Mesenteric fat pad (tissue), 1 donor: ENCODE measurements at places on chromosomes 5 and 9. TPM values are rescaled to one million over a fixed set of nuclear protein-coding genes. Genes with fewer than 3 reads are reported as not detected.

DNA sequence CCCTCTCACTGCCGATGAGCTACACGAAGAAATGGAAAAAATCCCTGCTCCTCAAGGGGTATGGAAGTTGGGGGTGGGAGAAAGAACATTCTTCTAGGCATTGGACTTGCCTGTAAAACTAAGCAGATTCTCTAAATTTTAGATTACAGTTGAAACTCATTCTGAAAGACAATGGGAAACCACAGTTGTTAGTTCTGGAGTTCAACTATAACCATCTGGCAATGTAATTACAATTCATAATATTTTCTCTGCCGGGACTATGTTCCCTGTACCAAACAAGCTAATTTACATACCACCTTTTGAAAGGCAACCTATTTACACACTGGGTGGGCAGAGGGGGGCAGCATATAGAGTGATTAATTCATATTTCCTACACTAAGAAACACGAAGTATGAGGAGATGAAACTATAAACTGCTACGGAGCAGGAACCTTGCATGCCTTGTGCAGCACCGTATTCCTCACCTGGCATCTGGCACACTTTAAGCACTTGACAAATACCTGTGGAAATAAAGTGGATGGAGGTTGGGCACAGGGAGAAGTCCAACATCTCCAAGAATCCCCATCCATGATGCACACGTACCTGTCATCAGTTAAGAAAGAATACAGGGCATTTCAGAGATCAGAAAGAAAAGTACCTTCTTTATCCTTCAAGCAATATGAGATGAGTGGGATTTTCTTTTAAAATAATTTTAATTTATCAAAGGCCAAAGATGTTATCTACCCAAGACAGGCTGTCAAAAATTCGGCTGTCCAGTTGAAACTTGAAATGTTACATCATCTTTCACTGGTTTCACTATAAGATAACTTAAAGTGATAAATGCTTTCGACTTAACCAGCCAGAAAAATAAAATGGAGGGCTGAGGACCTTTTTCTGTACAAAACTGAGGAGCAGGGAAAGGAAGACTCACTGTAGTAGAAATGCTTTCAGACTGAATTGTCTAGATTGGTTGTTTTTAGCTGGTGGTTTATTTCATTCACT is 54.2 kb downstream of the SSBP2 start:
- no peak for DNase-seq

NUTM2G gene
- total RNA-seq, result not detected

GRCh38 chr5:139657363-139658321 is 9.5 kb downstream of the CXXC5 start:
- DNase-seq, result no peak

DNA sequence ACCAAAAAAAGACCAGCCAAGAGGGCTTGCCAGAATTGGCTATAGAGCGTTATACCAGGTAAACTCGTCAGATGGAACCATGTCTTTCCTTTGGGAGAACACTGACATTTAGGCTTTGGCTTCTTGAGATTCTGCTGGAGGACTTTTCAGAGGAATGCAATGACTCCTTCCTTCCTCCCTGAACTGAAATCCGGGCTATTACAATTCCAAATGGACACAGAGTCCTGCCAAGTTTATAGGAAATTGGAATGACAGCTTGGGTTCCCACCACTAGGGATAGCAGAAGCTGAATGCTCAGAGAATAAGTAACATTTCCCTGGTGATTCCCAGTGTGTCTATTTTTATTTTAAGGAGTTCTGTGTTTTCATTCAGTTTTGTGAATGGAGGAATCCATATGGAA is 143.0 kb downstream of the FGF1 start:
- DNase-seq, result no peak

DPYSL3 gene
- 52.4 TPM for total RNA-seq

GRCh38 chr9:75123696-75124095 is 35.4 kb downstream of the OSTF1 start:
- no peak for DNase-seq

PPP3R2 gene
- not detected for total RNA-seq

CDO1 gene
- total RNA-seq, result 60.8 TPM

MTRR gene
- 52.4 TPM for total RNA-seq

DNA sequence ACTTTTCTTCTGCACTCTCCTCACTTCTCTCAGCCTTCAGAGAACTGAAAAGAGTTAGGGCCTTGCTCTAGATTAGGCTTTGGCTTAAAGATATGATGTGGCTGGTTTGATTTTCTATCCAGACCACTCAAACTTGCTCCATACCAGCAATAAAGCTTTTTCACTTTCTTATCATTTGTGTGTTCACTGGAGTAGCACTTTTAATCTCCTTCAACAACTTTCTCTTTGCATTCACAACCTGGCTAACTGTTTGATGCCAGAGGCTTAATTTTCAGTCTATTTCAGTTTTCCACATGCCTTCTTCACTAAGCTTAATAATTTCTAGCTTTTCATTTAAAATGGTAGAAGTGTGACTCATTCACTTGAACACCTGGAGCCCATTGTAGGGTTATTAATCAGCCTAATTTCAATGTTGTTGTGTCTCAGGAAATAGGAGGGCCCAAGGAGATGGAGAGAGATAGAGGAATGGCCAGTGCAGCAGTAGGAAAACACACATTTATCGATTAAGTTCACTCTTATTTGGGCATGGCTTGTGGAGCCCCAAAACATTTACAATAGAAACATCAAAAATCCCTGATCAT is 5.9 kb downstream of the ATPSCKMT start:
- no peak for DNase-seq

DNA sequence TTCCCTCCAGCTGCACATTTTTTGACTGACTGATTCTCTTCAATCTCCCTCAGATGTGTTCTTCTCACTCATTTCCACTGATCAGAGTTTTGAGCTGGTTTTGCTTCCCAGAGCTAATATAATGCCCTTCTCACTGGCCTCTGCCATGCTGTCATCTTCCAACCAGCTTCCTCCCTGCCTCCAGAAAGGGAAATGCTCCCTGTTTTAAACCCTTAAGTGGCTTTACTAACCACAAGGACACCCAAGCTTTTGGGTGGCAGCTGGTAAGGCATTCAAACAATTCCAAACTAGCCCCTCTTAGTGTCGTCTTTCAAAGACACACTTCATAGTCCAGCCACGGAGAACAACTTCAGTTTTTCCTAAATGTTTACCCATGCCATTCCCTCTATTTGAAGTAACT is 172.5 kb downstream of the CRB2 start:
- DNase-seq, result no peak

CD14 gene
- 224 TPM for total RNA-seq

DNA sequence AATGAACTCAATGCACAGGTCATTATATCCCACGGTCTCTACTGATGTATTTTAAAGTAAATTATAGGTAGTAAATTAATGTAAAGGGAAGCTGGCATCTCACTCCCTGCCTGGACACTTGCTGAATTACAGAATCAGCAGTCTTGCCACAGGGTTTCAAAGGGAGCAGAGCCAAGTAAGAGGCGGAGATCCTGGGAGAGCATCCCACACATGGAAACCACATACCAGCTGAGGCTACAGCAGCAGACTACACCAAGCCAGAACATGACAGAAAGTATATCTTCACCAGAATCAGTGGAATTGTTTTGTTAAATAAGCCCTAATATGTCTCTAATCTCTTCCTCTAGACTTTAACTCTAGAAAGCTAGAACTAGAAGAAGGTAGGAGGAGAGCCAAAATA is 1689.2 kb upstream of the WWC1 start:
- DNase-seq, result no peak

- DNase-seq, result no peak
These were observed 531.1 kb downstream of the CETN3 start for GRCh38 chr5:89878140-89879132.

- no peak for DNase-seq
These were observed 122.9 kb upstream of the DAB2 start for GRCh38 chr5:39547553-39548154.

DNA sequence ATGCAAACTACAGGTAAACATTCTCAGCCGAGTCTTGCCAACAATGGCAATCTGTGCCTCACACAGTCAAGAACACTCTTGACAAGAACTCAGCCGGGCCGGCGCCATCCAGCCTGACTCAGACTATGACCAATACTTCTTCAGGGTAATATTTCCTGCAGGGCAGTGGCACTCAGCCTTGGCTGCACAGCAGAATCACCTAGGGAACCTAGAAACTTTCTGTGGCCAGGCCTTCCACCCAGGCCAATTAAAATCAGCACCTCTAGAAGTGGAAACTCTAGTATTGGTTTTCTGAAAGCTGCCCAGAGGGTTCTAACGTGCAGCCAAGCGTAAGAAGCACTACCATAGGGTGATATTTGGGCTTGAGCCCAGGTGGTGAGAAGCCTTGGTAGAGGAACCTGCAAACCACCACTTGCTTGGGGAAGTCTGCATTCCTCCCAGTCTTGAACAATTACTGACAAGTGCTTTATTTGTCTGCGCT is 120.6 kb downstream of the TTLL11 start:
- DNase-seq, result no peak

- no peak for DNase-seq
These were observed 1.7 kb downstream of the SLIT3 start for GRCh38 chr5:169299191-169299662.

- peak; percentile 91 for DNase-seq
These were observed 2.0 kb upstream of the LMX1B start for GRCh38 chr9:126611592-126612325.

NIM1K gene
- 0.58 TPM for total RNA-seq

DNA sequence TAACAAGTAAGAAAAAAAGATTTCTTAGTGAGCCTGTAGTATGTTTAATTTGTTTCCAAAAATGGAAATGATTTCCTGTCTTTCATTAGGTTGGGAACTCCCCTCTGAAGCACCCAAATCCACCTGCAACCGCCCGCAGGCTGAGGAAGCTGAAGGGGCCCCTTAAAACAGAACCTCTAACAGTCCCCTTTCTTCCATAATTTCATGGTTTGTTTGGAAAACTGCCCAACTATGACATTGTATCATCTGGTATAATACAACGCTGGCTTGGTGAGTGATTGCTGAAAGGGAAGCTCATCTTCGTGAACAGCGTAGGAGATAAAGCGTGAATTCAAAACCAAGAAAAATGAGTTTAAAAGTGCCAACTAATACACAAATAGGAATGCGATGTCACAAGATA is 215.5 kb downstream of the FSTL4 start:
- DNase-seq, result no peak

INSL6 gene
- not detected for total RNA-seq

- no peak for DNase-seq
These were observed 14.0 kb upstream of the GSN start for GRCh38 chr9:121253821-121254501.

- DNase-seq, result no peak
These were observed 26.8 kb downstream of the SPTAN1 start for GRCh38 chr9:128579194-128579593.

DNA sequence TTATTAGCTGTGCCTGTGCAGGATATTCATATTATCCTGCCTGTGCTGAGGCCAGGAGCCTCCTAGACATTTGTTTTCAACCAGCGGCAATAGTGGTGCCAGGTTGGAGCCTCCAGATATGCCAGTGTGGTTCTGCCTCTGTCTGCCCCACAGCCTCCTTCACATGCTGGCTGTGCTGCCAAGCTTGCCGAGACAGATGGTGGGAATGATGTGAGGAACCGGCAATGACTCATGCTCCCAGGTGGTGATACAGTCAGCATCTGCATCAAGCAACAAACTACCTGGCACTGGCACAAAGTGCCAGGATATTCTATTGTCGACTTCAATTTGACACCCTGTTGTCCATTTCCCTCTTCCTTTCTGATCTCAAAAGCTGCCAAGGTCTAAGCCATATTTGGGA is 285.7 kb downstream of the CHSY3 start:
- DNase-seq, result no peak

DNA sequence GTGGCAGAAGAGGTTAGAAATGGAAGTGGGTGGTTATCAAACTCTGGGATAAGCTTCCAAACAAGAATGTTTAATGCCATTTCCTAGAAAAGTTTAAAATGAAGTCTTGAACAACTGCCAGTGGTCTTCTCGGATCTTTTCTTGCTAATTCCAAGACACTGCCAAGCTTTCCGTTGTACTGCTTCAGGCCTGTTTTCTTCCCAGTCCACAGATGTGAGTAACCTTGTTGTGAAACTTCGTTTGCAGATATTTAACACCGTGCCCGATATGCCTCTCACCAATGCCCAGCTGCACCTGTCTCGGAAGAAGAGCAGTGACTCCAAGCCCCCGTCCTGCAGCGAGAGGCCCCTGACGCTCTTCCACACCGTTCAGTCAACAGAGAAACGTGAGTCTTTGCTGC is 269.8 kb downstream of the NR3C1 start:
- DNase-seq, result no peak

GRCh38 chr5:154293219-154293618 is 102.7 kb downstream of the GALNT10 start:
- no peak for DNase-seq
